ENCODE measurements at places on chromosomes 3 and 15.
A peak's percentile ranks its signal among the peaks of the same experiment; 100 is the strongest.

DNA sequence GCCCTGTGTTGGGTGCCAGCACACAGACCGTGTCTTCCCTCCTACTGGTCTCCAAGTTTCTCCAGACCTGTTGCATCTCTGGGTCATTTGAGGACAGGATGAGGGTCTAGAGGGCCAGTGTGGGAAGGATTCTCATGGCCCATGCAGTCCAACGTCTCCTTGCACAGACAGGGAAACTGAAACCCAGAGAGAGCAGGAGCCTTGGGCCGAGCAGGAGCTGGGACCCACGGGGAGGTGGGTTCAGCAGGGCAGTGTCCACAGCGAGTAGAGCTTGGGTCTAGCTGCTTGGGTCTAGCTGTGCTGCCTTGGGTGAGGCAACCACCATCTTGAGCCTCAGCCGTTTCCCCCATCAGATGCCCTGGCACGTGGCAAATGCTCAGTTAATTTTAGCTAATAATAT, 32.3 kb downstream of the HDAC11 start:
- no peak for DNase-seq

GRCh38 chr3:142211034-142211433, 14.4 kb downstream of the GK5 start:
- DNase-seq: peak; percentile 8

DNA sequence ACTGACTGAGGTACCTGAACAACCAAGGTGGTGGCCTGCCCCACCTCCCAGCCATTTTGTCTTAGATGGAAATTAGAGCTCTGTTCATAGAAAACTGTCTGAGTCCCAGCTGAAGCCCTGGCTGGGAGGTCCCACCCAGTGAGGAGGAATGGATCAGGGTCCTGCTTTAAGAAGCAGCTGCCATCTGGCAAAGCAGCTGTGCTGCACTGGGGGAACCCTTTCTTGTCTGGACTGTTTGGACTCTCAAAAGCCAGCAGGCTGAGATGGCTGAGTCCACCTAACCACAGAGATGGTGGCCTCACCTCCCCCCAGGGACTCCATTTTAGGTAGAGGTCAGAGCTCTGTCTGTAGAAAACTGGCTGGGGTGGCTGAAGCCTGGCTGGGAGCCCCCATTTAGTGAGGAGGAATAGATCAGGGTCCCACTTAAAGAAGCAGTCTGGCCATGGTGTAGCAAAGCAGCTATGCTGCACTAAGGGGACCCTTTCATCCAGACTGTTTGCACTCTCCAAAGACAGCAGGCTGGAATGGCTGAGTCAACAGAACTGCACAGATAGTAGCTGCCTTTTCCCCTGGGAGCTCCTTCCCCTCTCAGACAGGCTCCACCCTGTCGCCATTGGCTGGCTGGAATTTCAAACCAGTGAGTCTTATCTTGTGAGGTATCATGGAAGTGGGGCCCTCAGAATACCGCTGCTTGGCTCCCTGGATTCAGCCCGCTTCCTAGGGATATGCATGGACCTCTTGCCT, 116.9 kb downstream of the EPHA6 start:
- DNase-seq: peak; percentile 5

GRCh38 chr3:126439346-126439967, 36.2 kb downstream of the ZXDC start:
- DNase-seq: no peak

GRCh38 chr15:93324186-93324975, 235.4 kb upstream of the RGMA start:
- DNase-seq: peak; percentile 10

GRCh38 chr3:177522051-177522450, 324.8 kb upstream of the TBL1XR1 start:
- DNase-seq: peak; percentile 40

- no peak for DNase-seq
Measured at GRCh38 chr3:122077293-122078234, 22.4 kb downstream of the CD86 start.

DNA sequence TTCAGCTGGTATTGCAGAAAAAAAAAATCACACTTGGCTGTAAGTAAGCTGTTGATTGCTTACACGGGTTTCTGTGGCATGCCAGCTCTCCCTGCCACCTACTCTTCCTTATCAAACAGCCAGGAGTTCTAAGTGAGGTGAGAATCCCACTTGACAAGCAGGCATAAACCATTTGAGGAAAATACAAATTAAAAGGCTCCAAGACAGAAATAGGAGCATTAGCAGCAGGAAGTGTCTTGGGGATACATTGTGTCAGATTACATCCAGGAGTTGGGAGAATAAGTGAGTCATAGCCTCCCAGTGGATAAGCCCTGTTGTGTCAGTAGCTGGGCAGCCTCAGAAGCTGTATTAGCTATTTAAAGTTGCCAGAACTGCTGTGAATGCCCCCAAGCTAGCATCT, 256.0 kb downstream of the CNTN4 start:
- peak; percentile 76 for DNase-seq

- DNase-seq: peak; percentile 41
Measured at GRCh38 chr3:152349392-152349791, 80.7 kb downstream of the MBNL1 start.

DNA sequence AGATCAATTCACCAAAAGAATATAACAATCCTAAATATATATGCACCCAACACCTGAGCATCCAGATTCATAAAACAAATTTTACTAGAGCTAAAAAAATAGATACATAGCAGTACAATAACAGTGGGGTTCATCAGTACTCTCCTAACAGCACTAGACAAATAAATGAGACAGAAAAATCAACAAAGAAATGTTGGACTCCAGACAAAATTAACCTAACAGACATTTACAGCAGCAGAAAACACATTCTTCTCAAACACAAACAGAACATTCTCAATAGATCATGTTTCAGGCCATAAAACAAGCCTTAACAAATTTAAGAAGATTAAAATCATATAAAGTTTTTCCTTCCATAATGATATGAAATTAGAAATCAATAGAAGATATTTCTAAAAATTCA, 124.8 kb upstream of the NECTIN3 start:
- no peak for DNase-seq

GRCh38 chr3:77563012-77563411, 523.1 kb downstream of the ROBO2 start:
- no peak for DNase-seq

- no peak for DNase-seq
Measured at GRCh38 chr3:191391861-191392808, 61.8 kb upstream of the UTS2B start.

GRCh38 chr15:66778716-66779115, 76.7 kb downstream of the SMAD6 start:
- DNase-seq: no peak

GRCh38 chr3:109278546-109278945, 37.8 kb downstream of the DPPA2 start:
- peak; percentile 8 for DNase-seq

DNA sequence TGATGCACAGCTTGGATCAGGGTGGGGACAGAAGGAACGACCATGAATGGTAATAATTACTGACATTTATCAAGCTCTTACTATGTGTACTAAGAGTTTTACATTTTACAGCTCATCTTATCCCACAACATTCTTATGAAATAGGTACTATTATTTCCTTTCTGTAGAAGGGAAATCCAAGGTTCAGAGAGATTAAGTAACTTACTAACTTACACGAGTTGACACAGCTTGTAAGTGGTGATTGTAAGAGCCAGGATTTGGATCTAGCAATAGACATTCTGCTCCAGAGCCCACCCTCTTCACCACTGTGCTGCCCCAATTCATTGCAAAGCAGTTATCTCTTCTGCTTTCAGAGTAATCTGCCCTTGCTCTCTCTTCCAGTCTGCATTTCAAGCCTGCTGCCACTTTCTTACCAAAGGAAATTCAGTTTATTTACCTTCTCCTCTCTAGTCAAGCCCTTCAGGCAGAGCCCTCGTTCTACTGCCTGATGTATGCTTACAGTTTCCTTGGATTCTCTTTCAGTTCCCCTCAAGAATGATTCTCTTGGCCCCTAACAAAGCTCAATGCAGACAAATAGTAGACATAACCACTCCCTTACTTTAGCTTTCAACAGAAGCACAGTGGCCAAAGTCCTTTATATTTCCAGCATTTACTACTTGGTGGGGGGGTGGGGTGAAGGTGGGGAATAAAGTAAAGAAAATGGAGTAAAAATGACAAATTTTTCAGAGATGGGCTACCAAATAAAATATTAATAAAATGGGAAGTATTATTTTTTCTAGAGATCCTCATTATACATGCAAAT, 65.8 kb downstream of the ATP8B4 start:
- no peak for DNase-seq

DNA sequence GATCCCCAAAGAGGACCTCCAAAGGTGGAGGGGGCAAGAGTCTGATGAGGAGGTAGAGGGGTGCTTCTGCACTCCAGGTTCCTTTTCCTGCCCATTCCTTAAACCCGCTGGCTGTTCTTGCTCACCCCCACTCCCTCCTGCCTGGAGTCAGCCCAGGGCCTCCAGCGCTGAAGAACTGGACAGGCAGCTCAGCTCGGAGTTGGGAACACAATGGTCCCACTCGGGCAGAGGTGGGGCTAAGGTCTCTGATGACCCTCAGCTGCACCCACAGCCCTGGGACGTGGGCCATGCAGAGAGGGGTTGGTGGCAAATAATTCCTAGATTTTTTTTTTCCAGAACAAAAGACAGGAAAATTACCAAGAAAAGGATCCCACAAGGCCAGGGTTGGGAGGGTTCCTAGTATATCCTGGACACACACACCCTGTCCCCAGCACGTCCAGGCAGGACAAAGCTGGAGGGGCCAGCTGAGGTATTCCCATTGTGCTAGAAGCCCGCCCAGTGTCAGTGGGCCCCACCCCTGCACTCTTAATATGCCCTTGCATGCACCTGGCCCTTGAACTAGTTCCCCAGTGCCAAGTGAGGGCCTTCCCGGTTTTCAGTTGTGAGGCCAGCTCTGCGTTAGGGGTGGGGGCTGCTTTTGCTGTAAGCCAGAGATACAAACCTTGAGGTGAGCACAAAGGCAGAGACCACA, 22.1 kb upstream of the IP6K2 start:
- DNase-seq: no peak

- DNase-seq: no peak
Measured at GRCh38 chr3:190772831-190773230, 89.7 kb downstream of the GMNC start.

DNA sequence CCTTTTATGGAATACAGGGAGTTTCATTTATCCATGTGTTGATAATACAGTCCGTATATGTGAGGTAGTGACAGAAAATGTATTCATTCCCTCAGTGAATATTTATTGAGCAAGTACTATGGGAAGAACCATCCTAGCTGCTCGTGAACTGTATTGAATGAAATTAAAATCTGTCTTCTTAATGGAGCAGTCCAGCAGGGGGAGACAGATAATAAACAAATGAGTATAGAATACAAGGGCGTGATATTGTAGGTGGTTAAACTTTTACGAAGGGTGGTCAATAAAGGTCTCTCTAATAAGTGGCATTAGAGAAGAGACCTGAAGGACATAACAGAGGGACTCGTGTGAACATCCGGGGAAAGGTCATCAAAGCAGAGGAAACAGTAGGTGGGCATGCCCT, 62.7 kb upstream of the OSTN start:
- peak; percentile 15 for DNase-seq

DNA sequence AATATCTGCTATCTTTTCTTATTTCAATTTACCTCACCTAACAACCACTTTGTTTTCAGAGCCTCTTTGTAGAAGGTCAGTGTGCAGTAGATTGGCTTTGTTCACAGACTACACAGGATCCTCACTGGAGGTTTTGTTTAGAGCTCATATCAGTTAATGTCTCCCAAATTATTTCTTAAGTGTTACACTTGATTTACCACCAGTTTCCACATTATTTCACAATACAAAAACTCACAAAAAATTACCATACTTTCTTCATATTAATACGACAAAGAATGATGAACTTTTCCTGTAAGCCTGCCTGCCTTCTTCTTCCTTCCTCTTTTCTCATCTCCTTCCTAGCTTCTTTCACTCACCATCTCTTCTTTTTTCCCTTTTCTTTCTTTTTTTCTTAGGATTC, 133.3 kb downstream of the ALCAM start:
- DNase-seq: no peak

GRCh38 chr3:115715241-115715745, 92.0 kb downstream of the GAP43 start:
- no peak for DNase-seq

- DNase-seq: peak; percentile 87
Measured at GRCh38 chr15:48149858-48150257, 28.2 kb downstream of the MYEF2 start.

GRCh38 chr15:69895202-69895601, 202.5 kb downstream of the TLE3 start:
- DNase-seq: no peak

DNA sequence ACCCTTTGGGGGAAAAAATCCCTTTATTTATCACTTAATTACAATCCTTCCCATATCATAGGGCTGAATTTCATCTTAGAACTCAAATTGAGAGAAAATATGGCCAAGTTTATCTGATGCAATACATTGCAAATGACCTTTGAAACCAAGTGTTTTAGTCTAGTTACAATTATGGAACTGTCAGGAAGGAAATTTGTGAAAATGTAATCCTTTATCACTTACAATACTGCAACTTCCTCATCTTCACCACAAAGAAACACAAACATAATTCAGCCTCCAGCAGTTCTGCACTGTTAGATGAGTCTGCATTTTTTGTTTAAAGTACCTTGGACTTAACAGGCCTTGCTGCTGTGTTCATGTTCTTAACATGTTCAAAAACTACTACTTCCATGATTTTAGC, 4.6 kb downstream of the CCPG1 start:
- DNase-seq: peak; percentile 39

Data from fibroblast of skin of right biceps (primary cell).